ENCODE measurements at places on chromosomes 3 and 15.

GRCh38 chr3:159832024-159832423 lies 156.6 kb upstream of the IL12A start:
- DNase-seq, result peak; percentile 36

DNA sequence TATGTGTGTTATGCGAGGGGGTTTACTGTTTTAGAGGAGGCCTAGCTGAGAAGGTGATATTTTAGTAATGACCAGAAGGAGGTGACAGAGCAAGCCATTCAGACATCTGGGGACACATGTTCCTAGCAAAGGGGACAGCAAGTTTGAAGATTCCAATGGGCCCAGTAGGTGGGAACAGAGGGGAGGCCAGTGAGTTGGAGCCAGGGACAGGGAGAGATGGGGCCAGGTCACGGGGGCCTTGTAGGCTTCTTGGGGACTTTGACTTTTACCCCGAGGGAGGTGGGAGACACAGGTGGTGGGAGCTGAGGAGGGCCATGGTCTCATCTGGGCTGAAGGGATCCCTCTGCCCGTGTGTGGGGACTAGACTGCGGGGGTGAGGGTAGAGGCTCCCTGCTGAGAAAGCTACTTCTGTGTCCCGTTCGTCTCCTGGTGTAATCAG lies 72.5 kb downstream of the MGLL start:
- DNase-seq, result no peak

- no peak for DNase-seq
These were observed 7.2 kb downstream of the BRK1 start for GRCh38 chr3:10122724-10123123.

- DNase-seq, result no peak
These were observed 18.1 kb upstream of the MUC4 start for GRCh38 chr3:195829897-195830254.

DNA sequence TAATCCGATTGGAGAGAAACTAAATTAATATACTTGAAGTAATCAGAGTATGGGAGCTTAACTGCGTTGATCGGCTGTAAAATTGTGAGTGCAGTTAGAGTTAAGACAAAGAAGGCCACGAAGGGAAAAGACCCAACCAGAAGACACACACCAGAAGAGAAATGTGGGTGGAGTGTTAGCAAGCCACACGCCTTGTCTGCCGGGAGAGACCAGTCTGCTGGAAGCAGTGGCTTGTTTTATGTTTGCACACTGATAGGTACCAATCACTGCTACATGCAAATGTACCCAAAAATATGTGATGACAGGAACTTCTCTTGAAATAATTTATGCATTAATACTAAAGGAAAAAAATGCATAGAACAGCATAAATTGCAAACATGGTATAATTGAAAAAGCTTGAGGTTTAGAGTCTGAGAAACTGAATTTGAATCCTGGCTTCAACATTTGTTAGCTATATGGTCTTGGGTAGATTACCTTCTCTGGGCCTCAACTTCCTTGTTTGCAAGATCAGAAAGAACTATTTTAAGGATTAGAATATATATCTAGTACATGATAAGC lies 23.1 kb downstream of the EEFSEC start:
- no peak for DNase-seq

- no peak for DNase-seq
These were observed 28.9 kb upstream of the BHLHE40 start for GRCh38 chr3:4950351-4950784.

- no peak for DNase-seq
These were observed 36.5 kb downstream of the HEG1 start for GRCh38 chr3:125019271-125019670.

Measured in GM19239 (cell line).